Stimulated activated CD4-positive, alpha-beta T cell treated with anti-CD3 and anti-CD28 coated beads, Interleukin-1b, Interleukin-23, amount 100 ng/mL, for 1 hour (primary cell): ENCODE measurements at places on chromosomes 7 and 10.

DNA sequence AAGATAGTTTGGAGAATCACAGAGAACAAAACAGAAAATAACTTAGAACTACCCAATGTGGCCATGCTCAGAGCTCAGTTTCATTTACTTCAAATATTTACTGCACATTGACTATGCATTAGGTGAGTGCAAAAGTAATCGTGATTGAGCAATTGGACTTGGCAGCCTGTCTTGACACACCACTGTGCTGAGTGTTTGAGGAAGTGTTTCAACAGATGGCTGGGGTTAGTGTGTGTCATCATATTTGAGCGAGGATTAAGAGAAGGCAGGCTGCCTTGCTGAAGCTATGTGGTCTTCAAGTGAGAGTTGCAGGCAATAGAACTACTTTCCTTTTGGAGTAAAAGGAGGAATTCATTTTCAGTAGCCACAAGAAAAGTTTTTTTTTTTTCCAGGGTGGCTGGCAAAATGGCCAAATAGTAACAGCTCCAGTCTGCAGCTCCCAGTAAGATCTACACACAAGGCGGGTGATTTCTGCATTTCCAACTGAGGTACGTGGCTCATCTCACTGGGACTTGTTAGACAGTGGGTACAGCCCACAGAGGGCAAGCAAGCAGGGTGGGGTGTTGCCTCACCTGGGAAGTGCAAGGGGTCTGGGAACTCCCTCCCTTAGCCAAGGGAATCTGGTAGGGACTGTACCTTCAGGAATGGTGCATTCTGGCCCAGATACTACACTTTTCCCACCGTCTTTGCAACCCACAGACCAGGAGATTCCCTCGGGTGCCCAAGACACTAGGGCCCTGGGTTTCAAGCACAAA is 37.6 kb downstream of the AKR1C4 start:
- DNase-seq = no peak

GRCh38 chr7:2196381-2197378 is 36.1 kb downstream of the MAD1L1 start:
- DNase-seq = no peak

- DNase-seq = no peak
Measured at GRCh38 chr10:34430685-34431084, 384.4 kb downstream of the PARD3 start.

GRCh38 chr7:102264367-102264891 is 22.2 kb upstream of the SH2B2 start:
- DNase-seq = no peak

- DNase-seq = no peak
Measured at GRCh38 chr10:63054889-63055611, 78.1 kb upstream of the NRBF2 start.

- no peak for DNase-seq
Measured at GRCh38 chr10:107141524-107142061, 22.9 kb downstream of the SORCS1 start.

GRCh38 chr7:105742787-105743186 is 133.6 kb downstream of the ATXN7L1 start:
- no peak for DNase-seq

DNA sequence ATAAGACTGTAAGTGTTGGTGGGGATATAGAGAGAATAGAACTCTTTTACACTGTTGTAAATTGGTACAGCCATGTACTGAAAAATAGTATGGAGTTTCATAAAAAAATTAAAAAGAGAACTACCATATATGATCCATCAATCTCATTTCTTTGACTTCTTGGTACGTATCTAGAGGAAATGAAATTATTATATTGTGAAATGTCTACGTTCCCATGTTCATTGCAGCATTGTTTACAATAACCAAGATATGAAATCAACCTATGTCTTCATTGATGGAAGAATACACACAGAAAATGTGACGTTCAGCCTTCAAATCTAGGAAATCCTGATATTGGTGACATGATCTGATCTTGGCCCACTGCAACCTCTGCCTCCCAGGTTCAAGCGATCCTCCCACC is 32.0 kb downstream of the SHOC2 start:
- no peak for DNase-seq
